Vein endothelial cell (primary cell): ENCODE measurements at places on chromosomes 3 and 15. TPM values are rescaled to one million over a fixed set of nuclear protein-coding genes. Genes with fewer than 3 reads are reported as not detected.

Gene SLC24A5
- total RNA-seq, result not detected in 2 replicates

Gene ZFYVE19
- total RNA-seq, result 25.2 and 26.0 TPM in 2 replicates

Gene DOCK3
- under 0.01 and 0.19 TPM in 2 replicates for total RNA-seq

Gene KNL1
- total RNA-seq, result 11.8 and 29.8 TPM in 2 replicates

Gene VIPR1
- 0.96 and 2.0 TPM in 2 replicates for total RNA-seq

Gene SRGAP3
- total RNA-seq, result 0.29 and 0.98 TPM in 2 replicates

Gene ALDH1A2
- total RNA-seq, result 39.8 and 51.1 TPM in 2 replicates

Gene ANO10
- total RNA-seq, result 36.9 and 44.9 TPM in 2 replicates

Gene SCAANT1
- total RNA-seq, result not detected in 2 replicates

Gene CYP1A1
- total RNA-seq, result 9.1 and 10.5 TPM in 2 replicates

Gene LDHAL6B
- total RNA-seq, result not detected in 2 replicates
